ENCODE measurements at places on chromosomes 5 and 9.

DNA sequence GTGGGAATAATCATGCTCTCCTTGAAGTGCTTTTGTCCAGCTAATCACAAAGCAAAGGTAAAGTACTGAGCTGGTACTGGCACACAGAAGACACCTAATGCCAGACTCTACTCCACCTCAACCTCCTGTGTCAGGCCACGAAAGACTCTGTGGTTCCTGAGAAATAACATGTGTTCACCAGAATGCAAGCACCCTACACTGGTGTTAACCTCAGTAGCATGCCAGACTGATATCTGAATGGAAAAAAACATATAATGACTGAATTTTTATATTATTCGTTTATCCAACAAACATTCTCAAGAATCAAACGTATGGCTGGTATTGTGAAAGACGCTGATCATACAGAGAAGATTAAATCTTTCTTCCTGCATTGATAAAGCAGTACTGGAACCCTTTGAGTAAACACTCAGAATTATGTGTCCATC is 97.1 kb upstream of the IFNE start:
- DNase-seq, result no peak

DNA sequence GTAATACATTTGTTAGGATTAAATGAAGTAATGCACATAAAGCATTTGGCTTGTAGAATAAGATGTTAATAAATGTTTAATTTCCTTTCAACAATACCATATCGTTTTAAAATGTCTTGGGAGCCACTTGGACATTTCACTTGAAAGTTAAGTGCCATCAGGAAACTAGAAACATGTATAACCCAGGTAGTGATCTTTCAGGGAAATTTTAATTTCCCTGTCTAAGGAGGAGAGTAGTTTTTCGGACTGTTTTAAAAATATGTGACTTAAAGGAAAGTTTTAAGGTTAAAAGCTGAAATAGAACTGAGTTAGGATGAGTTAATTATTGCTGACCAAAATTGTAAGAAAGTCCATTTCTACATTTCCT is 18.0 kb downstream of the CDC42SE2 start:
- DNase-seq, result no peak

GRCh38 chr9:135905380-135906258 is 1.7 kb downstream of the CAMSAP1 start:
- DNase-seq, result peak; percentile 25

- DNase-seq, result no peak
These were observed 4.5 kb downstream of the RNF208 start for GRCh38 chr9:137217276-137218211.

DNA sequence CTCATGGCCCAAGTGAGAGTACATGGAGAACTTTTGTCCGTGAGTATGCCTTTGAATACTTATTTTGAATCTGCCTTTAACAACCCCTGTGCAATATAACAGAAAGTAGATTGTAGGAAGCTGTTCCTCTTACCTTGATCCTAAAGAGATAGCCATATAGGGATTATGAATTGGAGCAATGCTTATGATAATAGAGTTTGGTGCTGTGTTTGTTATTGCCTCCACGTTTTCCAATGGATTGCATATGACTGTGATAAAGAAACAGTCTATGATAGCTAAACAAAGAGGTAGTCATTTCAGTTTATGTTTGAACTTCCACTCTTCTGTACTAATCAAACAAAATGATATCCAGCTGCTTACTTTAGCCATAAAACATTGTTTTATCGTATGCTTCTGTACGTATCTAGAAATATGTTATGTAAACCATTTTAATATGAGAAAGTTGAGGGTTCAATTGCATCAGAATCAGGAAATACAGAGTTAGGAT is 199.6 kb upstream of the RGMB start:
- DNase-seq, result no peak

DNA sequence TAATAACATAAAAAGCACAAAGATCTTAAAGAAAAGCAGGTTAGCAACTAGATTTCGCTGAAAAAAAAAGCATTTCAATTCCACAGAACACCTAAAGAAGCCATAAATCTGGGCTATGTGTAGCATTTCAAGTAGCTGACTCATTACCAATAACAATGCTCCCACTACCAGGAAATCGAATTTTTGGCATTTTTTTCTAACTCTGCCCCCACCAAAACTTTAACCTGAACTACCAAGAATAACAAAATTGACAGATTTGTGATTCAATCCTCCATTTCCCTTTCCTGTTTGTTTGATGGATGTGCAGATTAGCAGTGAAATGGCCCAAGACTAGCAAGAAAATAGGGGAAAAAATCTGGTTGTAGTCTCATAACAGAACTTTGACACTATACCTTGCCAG is 180.2 kb downstream of the RASEF start:
- DNase-seq, result no peak

DNA sequence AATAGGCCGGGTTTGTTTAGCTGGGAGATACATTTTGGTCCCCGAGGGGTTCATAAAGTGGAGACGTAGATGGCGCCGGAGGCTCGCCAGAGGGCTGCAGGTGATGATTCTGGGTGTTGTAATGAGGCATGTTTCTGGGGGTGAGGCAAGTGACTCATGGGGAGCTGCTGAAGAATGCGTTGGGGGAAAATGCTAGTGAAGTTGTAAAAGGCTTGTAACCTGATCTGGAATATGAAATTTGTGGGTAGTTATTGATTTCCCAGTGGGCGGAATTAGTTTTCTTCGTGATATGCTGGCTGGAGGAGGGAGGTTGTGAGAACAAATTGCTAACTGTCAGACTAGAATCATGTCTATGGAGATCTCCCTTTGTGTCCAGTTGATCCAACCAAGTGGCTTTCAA is 158.3 kb downstream of the DOCK2 start:
- DNase-seq, result no peak

DNA sequence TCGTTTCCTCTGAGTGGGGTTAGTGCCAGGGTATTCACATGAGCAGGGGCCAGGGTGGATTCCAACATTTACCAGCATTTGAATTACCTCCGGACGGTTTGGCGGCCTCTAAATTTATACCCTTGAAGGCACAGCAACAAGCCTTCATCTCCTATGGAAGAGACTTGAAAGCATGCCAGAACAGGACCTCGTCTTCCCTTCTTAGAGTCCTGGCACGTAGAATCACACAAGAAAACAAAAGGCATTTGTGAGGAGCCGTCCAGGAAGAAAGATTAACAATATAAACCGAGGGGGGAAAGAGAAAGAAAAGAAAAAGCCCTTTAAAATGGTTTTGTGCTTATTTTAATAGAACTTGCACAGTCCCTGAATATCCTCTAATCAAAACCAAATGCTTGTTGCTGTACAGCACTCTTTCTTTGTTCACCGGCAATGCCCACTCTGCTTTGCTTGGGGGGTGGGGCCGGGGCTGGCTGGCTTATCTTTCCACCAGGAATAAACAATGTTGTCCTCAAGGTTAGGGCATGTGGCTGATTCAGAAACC is 575.8 kb upstream of the ZNF462 start:
- DNase-seq, result no peak

DNA sequence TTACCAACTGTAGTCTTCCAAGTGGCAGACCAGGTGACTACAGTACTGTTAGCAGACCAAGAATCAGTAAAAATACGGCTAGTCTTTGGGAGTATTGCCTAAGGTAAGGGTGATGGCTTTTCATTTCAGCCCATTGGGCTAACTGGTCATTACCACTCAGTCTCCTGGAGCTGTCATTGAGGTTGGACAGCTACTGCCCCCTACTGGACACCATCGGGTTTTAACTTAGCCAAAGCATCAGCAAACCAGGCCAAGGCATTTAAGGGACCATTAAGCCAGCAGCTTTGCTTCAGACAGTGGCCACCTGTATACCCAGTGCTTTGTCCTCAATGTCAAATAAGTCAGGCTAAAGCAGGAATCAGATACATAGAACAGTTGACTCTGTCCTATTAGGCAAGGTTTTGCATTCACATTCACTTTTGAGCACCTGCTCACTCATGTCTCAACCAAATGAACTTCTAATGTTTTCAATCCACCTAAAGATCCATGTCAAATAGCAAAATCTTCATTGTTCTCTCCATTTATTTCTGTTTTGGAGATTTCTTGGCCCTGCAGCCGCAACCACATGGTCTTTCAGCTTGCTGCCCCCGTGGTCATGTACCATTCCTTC is 117.2 kb downstream of the INVS start:
- DNase-seq, result peak; percentile 47

- no peak for DNase-seq
These were observed 117.5 kb upstream of the MTAP start for GRCh38 chr9:21684831-21685362.

DNA sequence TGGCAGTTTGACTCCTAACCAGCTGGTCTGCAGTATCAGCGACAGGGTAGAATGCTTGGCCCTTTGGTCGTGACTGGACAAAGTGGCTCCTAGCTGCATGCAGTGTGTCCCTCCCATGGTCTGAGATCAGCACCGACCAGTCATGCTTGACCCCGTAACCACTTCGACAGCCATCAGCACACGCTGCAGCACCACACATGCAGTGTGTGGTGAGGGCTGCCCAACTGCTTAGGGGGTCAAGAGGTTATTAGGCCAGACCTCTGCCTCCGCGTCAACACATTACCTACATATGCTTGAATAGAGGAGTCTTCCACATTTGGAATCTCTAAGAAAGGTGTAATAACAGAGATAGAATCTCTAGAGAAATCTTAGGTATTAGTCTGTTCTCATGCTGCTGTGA is 139.1 kb downstream of the FSTL4 start:
- DNase-seq, result no peak

- no peak for DNase-seq
These were observed 110.5 kb upstream of the CDKN2B start for GRCh38 chr9:22119522-22120158.

DNA sequence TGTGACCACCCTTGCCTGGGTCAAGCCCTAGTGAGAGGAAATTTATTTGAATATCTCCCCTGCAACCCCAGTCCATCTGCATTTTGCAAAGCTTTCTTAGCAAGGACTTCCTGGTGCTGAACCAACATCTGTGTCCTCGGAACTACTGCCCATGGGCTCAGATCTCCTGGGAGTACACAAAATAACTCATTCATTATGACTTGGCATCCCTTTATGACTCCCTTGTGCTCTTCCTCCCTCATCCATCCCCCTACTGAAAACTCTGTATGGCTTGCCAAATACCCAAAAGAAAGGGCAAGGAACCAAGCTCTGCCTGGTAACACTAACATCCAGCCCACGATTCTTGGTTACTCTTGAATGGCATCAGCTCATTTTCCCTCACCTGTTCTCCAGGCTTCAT is 368.5 kb downstream of the NTRK2 start:
- no peak for DNase-seq

- DNase-seq, result no peak
These were observed 138.5 kb upstream of the FREM1 start for GRCh38 chr9:15048772-15049171.

- no peak for DNase-seq
These were observed 211.3 kb upstream of the IRX4 start for GRCh38 chr5:2093859-2094615.

- DNase-seq, result no peak
These were observed 92.8 kb upstream of the RASEF start for GRCh38 chr9:83155733-83156132.

DNA sequence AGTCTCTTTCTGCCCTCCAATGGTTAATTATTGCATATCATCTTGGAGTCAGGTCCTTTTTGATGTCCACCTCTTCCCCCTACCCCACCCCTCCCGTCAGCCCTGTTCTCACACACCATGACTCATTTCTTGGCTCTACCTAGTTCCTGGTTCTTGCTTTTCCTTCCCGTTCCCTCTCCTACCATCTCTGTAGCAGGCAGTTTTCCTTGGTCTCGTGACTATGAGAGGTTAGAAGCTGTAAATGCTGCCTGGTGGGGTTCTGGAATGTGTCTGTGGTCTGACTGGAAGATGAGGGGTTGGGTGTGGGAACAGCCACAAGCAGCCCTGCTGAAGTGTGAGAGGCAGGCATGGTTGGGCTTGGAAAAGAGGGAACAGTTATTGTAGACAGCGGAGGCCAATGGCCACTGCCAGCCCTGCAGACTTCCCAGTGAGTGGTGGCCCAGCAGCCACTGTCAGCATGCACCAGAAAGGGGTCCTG is 18.2 kb downstream of the SLC22A5 start:
- DNase-seq, result no peak

DNA sequence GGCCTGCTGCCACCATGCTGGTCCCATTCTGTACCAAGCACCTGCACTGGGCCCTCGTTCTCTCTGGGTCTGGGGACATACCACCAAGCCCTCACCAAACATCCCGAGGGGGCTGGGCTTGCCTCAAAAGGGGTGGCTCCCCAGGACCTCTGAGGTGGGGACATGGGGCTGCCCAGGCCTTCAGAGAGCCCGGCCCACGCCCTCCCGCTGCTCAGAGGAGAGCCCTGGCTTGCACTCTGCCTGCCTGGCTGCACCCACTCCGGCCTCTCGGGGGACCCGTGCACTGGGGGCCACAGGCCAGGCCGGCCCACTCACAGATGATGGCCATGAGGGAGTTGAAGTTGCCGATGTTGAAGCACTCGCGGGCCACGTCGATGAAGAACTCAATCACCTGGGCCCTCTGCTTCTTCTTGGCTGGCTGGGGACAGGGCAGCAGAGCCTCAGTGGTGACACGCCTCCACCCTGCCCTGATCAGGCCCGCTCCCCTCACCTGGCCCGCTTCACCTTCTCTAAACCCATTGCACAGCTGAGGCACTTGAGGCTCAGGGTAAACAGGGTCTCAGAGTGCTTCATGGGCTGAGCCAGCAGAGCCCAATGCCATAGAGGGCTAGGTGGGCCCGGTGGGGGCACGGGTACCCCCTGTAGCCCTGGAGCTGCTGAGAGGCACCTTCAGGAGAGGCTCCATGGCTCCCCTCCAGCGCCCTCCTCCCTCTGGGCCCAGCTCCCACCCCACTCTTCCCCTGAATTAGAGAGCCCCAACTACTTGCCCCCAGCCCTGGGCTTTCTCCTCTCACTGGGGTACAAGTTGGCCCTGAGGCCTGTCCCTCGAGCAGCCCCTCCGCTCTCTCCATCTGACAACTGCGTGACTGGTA is 47.7 kb upstream of the RNF130 start:
- no peak for DNase-seq

- no peak for DNase-seq
These were observed 229.5 kb upstream of the TYRP1 start for GRCh38 chr9:12463641-12464040.

- no peak for DNase-seq
These were observed 793 bp upstream of the PKD2L2 start for GRCh38 chr5:137888466-137888862.

GRCh38 chr9:99973455-99973854 is 67.0 kb downstream of the STX17 start:
- DNase-seq, result no peak

GRCh38 chr5:75639535-75640311 is 28.5 kb downstream of the ANKDD1B start:
- no peak for DNase-seq

DNA sequence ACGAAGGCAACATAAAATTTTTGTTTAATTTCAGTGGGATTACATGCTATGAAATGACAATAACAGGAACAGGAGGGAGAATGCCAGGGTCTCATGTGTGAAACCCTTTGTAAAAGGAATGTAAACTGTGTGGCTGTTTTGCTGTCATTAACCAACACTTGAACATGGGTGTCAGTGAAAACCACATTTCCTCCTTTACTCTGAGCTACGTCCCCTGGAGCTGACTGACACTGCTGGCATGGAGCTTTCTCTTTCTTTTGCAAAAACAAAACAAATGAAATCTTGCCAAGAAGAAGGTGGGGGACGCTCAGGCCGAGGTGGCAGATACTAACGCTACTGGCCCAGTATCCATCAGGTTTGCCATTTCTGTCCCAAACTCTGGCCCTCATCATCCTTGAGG is 121.4 kb downstream of the DMRT2 start:
- no peak for DNase-seq

- DNase-seq, result no peak
These were observed 52.7 kb downstream of the WNK2 start for GRCh38 chr9:93236541-93237206.

- DNase-seq, result no peak
These were observed 83.0 kb upstream of the IFNK start for GRCh38 chr9:27440888-27441740.

GRCh38 chr9:95007226-95007869 is 280.8 kb downstream of the AOPEP start:
- no peak for DNase-seq

All from T-helper 9 cell (primary cell).